ENCODE measurements at places on chromosomes 2 and 18.

DNA sequence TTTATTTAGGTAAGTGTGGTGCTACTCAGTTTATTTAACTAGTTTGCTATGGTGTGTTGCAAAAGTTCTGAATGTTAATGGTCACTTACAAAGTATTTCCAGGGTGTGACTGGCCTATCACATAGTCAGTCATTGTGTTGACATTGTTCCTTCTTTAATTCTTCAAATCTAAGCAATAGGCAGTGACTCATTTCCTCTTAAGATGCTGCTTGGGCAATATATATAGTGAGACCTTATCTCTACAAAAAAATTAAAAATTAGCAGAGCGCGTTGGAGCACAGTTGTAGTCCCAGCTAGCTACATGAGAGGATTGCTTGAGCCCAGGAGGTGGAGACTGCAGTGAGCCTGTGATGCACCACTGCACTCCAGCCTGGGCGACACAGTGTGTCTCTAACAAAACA lies 5.8 kb upstream of the CCDC88A start:
- DNase-seq: no peak

- no peak for DNase-seq
Observed at GRCh38 chr18:21682371-21683051, 22.1 kb downstream of the ABHD3 start.

DNA sequence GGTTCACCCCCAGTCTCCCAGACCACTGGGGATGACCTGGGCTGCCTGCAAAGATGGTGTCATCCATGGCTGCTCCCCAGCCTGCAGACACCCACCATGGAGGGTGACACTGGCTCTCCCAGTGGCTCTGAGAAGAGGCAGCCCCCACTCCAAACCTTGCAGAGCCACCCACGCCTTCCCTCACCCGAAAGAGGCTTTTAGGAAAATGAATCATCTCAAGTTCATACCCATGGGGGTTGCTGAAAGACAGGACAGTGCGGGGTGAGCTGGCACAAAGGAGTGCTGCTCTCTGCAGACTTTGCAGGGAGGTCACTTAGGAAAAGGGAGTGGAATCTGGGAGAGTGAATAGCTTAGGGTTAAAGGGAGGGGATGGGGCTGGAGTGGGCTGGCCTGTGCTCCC lies 36.4 kb downstream of the MPHOSPH10 start:
- no peak for DNase-seq

GRCh38 chr18:10417191-10417590 lies 37.2 kb upstream of the APCDD1 start:
- no peak for DNase-seq

GRCh38 chr2:127175041-127175721 lies 44.9 kb downstream of the CYP27C1 start:
- DNase-seq: no peak

DNA sequence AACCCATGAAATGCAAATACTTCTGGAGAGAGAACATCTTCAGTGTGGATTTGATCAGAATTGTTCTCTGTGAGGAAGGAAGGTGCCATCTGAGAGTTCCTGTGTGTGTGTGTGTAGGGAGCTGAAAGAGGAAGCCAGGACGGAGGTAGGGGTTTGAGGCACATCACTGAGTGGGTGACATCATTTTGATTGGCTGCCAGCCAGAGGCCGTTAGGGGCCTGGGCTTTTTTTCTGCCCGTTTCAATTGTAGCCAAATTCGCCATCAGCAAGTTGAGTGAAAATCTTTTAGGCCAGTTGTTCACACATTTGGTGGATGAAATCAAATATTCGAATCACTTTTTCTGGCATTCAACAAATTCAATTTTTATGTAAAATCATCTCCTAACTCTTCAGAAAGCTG lies 48.9 kb downstream of the TSN start:
- no peak for DNase-seq

- DNase-seq: no peak
Observed at GRCh38 chr2:26430826-26431225, 29.1 kb downstream of the DRC1 start.

DNA sequence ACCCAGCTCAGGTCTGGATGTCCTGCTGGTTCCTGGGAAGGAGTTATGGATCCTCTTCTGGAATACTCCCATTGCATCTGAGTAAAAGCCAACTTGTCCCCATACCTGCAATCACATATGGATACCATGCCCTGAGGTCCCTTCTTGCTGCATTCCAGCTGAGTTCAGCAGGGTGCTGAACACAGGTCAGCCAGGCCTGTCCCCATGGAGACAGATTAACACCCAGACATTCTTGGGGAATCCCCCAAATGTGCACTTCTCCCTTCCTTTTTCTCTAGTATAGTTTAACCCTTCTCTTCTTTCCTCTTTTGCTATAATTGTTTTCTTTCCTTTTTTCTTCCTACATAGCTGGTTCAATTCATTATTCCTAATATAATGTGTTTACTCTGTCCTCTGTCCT lies 799.6 kb upstream of the HS6ST1 start:
- no peak for DNase-seq

DNA sequence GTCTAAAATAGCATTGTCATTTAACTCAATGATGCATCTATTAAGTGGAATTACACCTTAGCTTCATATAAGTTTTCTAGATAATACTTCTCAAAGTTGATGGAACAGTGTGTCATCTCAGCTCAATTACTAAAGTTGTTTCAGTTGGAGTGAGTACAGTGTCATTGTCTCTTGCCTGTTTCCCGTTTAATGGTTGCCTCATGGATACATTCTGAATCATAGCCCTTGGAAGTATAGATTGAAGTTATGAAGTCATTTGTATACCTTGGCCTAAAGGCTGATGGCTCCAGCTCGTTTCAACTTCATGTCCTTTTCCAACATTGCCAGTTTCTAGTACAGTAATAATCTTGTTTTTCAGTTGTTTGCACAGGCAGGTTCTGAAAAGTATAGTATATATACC lies 130.5 kb upstream of the NOSTRIN start:
- DNase-seq: no peak

GRCh38 chr2:120647487-120647886 lies 88.2 kb upstream of the GLI2 start:
- DNase-seq: no peak

- no peak for DNase-seq
Observed at GRCh38 chr2:238787501-238787900, 60.4 kb upstream of the TWIST2 start.

- DNase-seq: no peak
Observed at GRCh38 chr2:37627710-37628109, 43.7 kb downstream of the CDC42EP3 start.

GRCh38 chr18:24470805-24471204 lies 10.4 kb downstream of the HRH4 start:
- DNase-seq: no peak

GRCh38 chr2:176781570-176782217 lies 430.9 kb upstream of the HNRNPA3 start:
- DNase-seq: no peak

DNA sequence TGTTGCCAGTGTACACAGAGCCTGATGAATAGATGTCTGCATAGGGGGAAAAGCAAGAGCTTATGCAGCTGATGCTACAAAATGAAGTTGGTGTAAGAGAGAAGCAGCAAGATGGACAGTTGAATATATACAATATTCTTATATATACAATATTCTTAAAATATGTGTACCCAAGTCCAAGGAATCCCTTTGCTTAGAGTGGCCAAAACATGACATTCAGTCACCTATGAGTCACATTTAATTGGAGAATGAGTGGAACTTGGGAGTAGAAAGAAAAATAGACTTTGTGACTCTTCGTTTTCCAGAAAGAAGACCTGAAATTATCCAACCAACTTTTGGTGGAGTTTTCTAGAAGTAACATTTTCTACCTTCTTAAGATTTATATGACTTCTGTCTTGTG lies 81.8 kb downstream of the SCN9A start:
- DNase-seq: no peak

GRCh38 chr2:8491296-8492027 lies 190.4 kb upstream of the ID2 start:
- DNase-seq: no peak

- DNase-seq: no peak
Observed at GRCh38 chr2:85668009-85668856, at the start of gene SFTPB. Gene SFTPB (minus strand): TSS chr2:85668199. CDS start chr2:85668183, 16 bp downstream.

GRCh38 chr2:33084433-33084832 lies 137.7 kb downstream of the LTBP1 start:
- DNase-seq: no peak

- no peak for DNase-seq
Observed at GRCh38 chr2:130376433-130377293, 20.8 kb downstream of the PTPN18 start.

All from stimulated activated CD4-positive, alpha-beta T cell treated with anti-CD3 and anti-CD28 coated beads, Interleukin-1b, Interleukin-23, amount 100 ng/mL, for 4 hours (primary cell).